K562 (cell line): ENCODE measurements at places on chromosomes 11 and 22. TPM values are rescaled to one million over a fixed set of nuclear protein-coding genes. Genes with fewer than 3 reads are reported as not detected.

PRAME gene
- total RNA-seq, result 1,138 and 1,201 TPM in 2 replicates

MMP8 gene
- total RNA-seq, result not detected in 2 replicates

NLRP14 gene
- 0.65 and 0.73 TPM in 2 replicates for total RNA-seq

SPTBN2 gene
- 50.0 and 55.6 TPM in 2 replicates for total RNA-seq

TRPM5 gene
- total RNA-seq, result not detected in 2 replicates

PRCP gene
- 21.2 and 23.2 TPM in 2 replicates for total RNA-seq

MS4A3 gene
- 28.7 and 32.8 TPM in 2 replicates for total RNA-seq

H19 gene
- 10.0 and 15.6 TPM in 2 replicates for total RNA-seq

OR4X2 gene
- not detected in 2 replicates for total RNA-seq

ZNF215 gene
- 12.5 and 12.8 TPM in 2 replicates for total RNA-seq

C11orf52 gene
- total RNA-seq, result 0.29 and 0.69 TPM in 2 replicates

BTBD18 gene
- total RNA-seq, result not detected in 2 replicates

IL17REL gene
- total RNA-seq, result 0.22 and 0.42 TPM in 2 replicates

PATE1 gene
- not detected in 2 replicates for total RNA-seq

TST gene
- total RNA-seq, result 23.1 and 23.8 TPM in 2 replicates

ART1 gene
- total RNA-seq, result not detected in 2 replicates

JAM3 gene
- 0.40 and 1.1 TPM in 2 replicates for total RNA-seq

NPTXR gene
- 3.0 and 3.1 TPM in 2 replicates for total RNA-seq

TBX10 gene
- not detected in 2 replicates for total RNA-seq

HOATZ gene
- not detected in 2 replicates for total RNA-seq

KCNA4 gene
- not detected in 2 replicates for total RNA-seq

FJX1 gene
- total RNA-seq, result 2.7 and 3.7 TPM in 2 replicates

L3MBTL2 gene
- total RNA-seq, result 21.6 and 23.1 TPM in 2 replicates

APOA5 gene
- total RNA-seq, result 0.67 TPM in 1 of 2 replicates, not detected in the other

CCDC87 gene
- 0.40 and 0.44 TPM in 2 replicates for total RNA-seq

ADM gene
- total RNA-seq, result 0.49 and 0.78 TPM in 2 replicates

SMCO4 gene
- total RNA-seq, result 16.9 and 18.5 TPM in 2 replicates

MRPL23 gene
- total RNA-seq, result 63.7 and 72.7 TPM in 2 replicates

CCDC81 gene
- total RNA-seq, result 0.16 and 0.63 TPM in 2 replicates

MAPK8IP2 gene
- 0.29 and 0.47 TPM in 2 replicates for total RNA-seq

MN1 gene
- 0.02 and 0.04 TPM in 2 replicates for total RNA-seq

PRR33 gene
- not detected in 2 replicates for total RNA-seq

PATE2 gene
- not detected in 2 replicates for total RNA-seq

CENATAC gene
- total RNA-seq, result 12.4 and 13.5 TPM in 2 replicates

GPR83 gene
- 0.07 and 0.13 TPM in 2 replicates for total RNA-seq

PDE2A gene
- 1.1 and 3.4 TPM in 2 replicates for total RNA-seq

NAV2 gene
- 0.25 and 0.35 TPM in 2 replicates for total RNA-seq

TCN1 gene
- 4.6 and 6.6 TPM in 2 replicates for total RNA-seq

OR8B3 gene
- total RNA-seq, result not detected in 2 replicates

TNNI2 gene
- total RNA-seq, result not detected in 2 replicates
